ENCODE measurements at places on chromosomes 3 and 15.

DNA sequence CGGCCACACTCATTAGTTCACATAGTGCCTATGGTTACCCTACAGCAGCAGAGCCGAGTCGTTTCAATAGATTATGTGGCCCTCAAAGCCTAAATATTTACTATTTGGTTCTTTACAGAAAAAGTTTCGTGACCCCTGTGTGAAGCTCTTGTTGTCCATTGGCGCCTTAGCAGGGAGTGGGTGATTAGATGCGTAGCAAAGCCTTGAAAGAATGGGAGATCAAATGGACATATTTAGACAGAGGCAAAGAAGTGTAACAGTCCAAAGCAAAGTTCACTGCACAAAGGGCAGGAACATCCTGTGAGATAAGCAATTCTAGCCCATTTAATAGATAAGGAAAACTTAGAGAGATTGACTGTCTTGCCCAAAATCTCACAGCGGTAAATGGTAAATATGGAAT, 247.4 kb upstream of the TRIM42 start:
- no peak for DNase-seq

DNA sequence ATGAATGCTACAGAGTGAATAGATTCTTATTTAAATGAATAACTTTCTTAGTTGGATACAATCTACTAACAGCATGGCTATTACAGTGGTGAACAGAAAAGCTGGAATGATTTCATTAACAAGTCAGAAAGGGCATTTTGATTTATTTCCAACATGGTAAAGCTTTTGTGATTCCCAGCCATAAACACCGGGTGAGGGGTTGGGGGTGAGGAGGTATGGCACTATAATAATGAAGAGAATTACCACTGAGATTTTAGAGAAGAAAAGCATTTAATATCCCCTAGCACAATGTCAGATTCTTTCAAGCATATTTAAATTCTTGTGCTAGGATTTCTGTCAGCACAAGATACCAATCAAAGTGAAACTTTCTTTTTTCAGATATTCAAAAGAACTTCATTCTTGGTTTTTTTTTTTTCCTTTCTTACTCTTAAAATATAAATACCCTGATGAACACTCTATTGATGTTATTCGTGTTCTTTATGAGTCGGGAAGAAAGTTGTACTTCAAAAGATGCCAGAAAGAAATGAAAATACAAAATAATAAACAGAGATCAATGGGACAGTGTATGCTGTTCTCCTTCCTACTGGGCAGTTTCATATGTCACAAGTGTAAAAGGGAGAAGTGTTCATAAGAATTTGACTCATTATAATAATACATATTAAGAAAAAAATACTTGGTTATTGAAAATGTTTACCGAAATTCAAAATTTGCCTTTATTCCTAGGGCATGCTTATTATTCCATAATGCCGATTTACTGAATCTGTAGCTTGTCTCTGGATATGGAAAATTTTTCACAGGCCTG, 522.8 kb downstream of the CADM2 start:
- DNase-seq: no peak

GRCh38 chr3:159169828-159170227, 368.0 kb downstream of the MFSD1 start:
- DNase-seq: no peak

DNA sequence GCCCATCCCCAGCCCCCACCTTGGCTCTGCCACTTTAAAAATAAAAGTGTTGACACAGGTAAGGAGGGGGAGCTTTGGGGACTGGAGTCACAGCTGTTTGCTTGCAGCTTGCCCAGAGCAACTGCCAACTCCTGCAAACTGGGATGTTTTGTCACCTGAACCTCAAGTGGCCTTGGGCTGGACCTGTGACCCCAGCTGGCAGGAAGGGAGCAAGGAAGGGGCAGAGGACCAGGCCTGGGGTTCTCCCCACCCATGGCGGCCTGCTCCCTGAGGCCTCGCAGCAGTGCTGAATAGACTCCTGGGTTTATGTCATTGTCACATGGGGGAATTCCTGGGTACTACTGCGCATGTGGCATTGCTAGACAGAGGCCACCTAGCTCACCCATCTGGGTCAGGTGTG, 246.9 kb upstream of the TLE3 start:
- DNase-seq: peak; percentile 46

- no peak for DNase-seq
Measured at GRCh38 chr15:101276501-101277037, 716 bp downstream of the SELENOS start.

- no peak for DNase-seq
Measured at GRCh38 chr3:172227340-172228035, 188.1 kb downstream of the FNDC3B start.

GRCh38 chr3:108106031-108106430, 15.2 kb upstream of the CD47 start:
- DNase-seq: no peak

- DNase-seq: no peak
Measured at GRCh38 chr3:152307829-152308474, 39.2 kb downstream of the MBNL1 start.

DNA sequence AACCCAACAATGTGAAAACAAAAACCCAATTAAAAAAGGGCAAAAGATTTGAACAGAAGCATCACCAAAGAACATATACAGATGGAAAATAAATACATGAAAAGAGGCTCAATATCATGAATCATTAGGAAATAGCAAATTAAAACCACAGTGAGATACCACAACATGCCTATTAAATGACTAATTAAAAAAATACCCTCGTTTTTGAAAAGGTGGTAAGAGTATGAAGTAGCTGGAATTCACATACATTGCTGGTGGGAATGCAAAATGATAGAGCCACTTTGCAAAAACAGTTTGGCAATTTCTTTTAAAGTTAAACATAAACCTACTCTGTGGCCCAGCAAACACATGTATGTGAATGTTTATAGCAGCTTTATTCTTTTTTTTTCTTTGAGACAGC, 75.8 kb downstream of the B3GNT5 start:
- DNase-seq: no peak

DNA sequence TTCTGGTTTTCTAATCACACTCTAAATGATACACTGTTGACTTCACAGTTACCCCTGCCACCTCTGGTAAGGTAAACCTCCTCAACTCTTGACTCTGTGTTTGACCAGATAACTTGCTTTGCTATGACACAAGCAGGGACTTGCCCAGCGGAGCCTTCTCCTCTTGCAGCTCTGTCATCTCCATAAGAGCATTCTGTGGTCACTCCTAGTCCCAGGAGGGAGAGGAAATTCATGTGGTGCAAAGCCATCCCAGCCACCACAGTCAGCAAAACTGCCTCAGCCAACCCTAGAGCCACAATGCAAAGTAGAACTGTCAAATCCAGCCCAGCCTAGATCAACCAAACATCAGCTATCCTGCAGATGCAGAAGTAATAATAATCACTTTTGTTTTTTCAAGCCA, 144.7 kb upstream of the GADL1 start:
- no peak for DNase-seq

- DNase-seq: peak; percentile 33
Measured at GRCh38 chr3:193963808-193964516, 172.0 kb upstream of the HES1 start.

GRCh38 chr15:45377609-45378148, 665 bp downstream of the GATM start:
- no peak for DNase-seq

DNA sequence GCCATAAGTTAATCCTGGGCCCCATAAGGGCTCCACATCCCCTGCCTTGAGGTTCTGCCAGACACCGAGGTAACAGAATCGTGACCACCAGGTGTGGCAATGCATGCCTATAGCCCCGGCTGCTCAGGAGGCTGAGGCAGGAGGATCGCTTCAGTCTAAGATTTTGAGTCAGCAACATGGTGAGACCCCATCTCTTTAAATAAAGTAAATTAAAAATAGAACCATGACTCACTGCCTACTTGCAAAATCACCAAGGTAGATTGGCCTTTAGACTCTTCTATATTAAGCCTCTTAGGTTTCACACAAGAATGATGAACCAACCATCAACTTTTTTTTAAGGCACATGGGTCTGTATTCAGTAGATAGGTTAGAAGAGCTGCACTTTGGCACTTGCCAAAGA, 9.7 kb downstream of the WDR5B start:
- no peak for DNase-seq

DNA sequence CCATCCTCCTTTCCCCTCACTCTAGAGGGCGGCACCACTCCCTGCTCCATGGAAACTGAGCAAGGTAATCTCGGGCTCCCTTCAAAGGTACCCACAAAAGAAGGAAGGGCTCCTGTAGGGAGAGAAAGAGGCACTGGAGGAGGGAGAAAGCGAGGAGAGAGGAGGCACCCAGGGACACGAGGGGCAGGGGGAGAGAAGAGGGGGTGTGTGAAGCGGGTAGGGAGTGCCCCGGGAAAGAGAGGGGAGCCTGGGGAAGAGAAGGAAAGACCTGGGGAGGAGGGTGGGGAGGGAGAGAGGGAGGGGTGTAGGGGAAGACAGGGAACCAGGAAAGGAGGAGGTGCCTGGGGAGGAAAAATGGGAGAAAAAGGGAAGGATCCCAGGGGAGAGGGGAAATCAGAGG, 523 bp downstream of the VILL start:
- DNase-seq: no peak

DNA sequence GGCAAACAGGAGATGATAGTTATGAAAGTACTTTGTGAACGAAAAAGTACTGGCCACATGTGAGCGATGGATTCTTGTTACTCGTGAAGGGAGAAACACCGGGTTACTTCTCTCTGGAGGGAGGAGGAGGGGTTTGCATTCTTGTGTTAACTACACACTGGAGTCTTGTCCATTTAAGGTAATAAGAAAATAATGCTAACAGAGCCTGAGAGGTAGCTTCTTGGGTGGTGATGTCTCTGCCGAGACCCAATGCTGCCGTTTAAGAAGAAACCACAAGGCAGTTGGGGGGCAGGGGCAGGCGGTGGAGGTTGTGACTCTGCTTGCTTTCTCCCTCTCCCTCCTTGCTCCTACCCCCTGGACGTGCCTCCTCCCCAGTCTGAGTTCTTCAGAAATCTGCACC, 100.9 kb upstream of the ROPN1 start:
- DNase-seq: no peak

- no peak for DNase-seq
Measured at GRCh38 chr3:150306083-150306482, 102.0 kb upstream of the TSC22D2 start.

GRCh38 chr3:149019580-149019979, 28.2 kb downstream of the GYG1 start:
- DNase-seq: no peak

GRCh38 chr3:45976191-45977091, 19.2 kb downstream of the FYCO1 start:
- no peak for DNase-seq
